ENCODE measurements at places on chromosomes 3 and 15.

DNA sequence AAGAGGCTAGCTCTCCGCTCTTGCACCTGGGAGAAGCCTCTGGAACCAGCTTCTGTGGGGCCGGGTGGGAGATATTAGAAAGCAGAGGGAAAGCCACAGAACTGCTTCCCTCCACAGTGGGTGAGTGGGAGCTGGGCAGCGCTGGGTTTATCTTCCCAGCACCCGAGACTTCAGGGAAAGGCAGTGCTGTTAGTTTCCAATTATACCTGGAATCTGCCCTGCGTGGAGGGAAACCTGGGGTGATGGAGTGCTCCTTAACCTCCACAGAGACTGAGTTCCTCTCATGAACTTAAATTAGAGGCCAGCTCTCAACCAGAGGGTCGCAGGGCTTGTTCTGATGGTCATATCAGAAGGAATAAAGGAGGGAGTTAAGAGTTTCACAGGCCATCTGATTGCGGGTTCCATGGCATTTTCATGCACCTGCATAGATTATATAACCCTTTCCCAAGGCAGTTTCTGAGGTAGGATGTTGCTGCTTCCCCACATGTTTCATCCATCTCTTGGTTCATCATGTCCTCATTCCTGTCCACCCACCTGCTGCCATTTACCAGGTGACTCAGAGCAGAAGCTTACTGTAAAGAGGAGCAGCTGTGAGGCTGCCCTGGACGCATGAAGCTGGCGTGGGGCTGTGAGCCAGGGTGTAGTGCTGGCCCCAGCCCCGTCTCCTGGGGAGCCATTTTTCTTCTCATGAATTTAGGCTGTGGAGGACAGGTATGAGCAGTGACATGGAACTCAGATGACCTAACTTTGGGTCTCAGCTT is 42.5 kb downstream of the CA12 start:
- DNase-seq, result no peak

GRCh38 chr3:108093616-108094015 is 2.8 kb upstream of the CD47 start:
- no peak for DNase-seq

DNA sequence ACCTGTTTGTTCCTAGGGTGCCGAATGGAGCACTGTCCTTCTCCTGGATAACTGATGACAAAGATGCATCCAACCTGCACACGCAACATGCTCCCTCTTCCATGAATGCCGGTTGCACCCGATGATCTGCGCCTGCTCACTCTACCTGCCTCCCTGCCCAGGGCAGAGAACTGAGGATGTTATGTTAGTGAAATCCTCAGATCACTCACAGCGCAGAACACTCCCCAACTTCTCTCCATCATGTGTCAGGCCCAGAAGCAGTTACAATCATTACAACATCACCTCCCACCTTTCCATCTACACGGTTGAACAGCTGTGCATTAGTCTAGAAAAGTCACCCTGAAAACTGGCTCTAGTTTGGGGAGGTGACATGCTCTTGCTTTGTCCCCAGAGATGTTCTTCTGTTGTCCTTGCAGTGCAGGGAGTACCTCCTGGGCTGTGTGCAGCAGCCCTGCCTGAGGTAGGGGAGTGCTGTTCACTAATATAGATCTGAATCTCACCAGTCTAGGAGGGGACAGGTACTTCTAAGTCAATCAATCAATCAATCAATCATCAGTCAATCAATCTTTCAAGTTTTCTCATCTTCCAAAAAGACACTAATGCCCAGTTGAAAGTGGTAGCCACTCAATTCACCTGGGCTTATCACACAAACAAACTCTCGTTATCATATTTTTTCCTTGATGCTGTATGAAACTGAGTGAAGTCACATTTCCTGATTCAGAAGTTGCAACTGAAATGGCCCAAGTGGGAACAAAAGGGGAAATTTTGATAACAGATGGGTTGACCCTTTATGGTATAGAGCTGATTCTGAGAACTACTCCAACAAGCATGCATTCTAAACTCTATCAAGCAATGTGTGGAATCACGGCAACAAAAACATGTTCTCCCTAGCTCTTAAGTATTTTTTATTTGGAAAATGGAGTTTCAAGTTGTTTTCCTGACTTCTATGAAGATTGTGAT is 15.4 kb upstream of the ISLR start:
- DNase-seq, result no peak

- DNase-seq, result no peak
Observed at GRCh38 chr15:93989440-93989998, 241.8 kb upstream of the MCTP2 start.

DNA sequence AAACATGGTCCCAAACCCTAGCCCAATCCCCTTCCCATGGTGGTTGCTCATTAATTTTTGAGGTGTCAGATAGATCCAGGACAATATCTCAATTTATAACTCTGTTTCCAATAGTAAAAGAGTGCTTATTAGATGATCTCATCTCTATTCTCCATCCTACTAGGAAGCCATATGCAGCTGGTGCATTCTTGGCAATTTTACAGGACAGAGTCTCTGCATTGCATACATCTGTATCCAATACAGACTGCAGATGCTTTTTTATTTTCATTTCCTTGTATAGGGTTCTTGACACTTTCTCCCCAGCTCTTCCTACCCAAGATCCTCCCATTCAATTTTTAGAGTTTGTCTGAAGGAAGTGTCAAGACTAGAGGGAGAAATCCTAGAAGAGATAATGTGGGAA is 194.8 kb upstream of the DPH6 start:
- DNase-seq, result peak; percentile 42

DNA sequence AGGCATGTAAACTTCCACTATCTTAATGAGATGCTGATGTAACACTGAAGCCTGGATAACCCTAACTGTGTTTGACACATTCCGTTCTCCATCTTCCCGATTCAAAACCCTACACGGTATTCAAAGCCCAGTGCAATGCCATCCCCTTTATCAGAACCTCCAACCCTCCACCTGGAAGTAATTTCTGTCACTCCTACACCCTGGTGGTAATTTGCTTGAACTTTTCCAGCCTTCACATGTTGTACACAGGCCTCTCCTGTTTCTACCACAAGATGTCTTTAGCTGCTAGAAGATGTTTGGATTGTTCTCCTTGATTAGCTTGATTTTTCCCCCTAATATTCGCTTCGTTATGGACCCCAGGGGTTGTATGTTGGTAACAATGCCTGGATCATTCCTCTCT is 208.9 kb downstream of the CHST2 start:
- DNase-seq, result no peak

DNA sequence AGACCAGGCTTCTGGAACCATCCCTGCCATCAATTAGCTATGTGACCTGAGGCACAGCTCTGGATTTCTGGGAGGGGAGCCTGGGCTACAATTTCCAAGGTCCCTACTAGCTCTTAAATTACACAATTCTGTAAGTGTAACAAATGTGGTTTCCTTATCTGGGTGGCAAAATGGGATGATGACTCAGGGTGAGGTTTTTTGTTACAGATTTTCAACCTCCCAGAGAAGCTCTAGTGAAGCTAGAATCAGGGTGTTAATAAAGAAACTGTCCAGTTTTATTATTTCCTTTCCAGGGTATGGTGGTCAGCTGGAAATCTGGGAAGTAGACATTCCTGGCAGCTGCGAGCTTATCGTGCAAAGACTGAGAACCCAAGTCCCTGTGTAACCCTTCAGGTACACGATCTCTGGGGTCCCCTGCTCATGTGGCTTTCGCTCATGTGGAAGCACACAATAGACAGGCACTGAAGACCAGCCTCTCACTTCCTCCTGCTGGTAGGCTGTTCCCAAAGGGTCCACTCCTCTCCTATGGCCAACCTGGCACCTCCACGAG is 7.3 kb downstream of the RAB27A start:
- peak; percentile 68 for DNase-seq

GRCh38 chr3:11721479-11721878 is 77.8 kb upstream of the VGLL4 start:
- DNase-seq, result no peak

GRCh38 chr3:64059484-64060175 is 36.3 kb upstream of the PSMD6 start:
- no peak for DNase-seq

GRCh38 chr3:81741216-81741615 is 20.2 kb downstream of the GBE1 start:
- no peak for DNase-seq

- DNase-seq, result no peak
Observed at GRCh38 chr3:58164906-58165821, 45.6 kb downstream of the DNASE1L3 start.

- no peak for DNase-seq
Observed at GRCh38 chr15:42279234-42279723, 6.0 kb upstream of the TMEM87A start.

DNA sequence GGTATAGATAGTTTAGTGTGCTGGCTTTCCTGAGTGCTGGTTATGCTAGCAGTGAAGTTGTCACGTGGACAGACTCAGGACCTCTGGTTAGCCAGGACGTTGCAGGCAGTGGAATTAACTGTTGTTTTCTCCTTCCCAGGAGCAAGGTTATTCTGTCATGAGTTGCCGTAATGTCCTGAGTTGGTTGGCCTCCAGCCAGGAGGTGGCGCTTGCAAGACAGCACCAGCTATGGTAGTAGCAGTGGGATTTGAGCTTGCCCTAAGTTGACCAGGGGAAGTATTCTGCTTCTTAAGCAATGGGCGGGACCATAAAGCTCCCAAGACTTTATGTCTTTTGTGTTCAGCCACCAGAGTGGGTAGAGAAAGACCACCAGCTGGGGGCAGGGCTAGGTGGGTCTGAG is 240.7 kb upstream of the DNAJC19 start:
- no peak for DNase-seq

GRCh38 chr15:73818308-73818985 is 54.9 kb upstream of the TBC1D21 start:
- DNase-seq, result no peak

- DNase-seq, result no peak
Observed at GRCh38 chr3:156037356-156037755, 83.0 kb upstream of the KCNAB1 start.

DNA sequence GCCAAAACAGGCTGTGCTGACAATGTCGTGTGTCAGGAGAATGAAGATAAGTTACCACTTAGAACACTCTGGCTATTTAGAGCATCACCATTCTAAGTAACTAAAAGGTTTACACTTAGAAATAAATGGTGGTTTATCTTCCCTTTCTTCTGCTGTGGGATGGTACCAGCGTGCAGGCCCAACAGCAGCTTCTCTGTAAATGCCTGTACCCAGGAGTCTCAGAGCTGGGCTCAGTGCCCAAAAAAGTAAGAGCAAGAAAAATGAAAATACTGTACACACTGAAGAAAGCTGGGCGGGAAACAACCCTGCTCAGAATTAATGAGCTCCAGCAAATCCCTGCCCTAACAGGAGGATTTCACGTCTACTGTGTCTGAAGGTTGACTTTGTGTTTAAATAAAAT is 206.5 kb downstream of the MFSD1 start:
- no peak for DNase-seq

DNA sequence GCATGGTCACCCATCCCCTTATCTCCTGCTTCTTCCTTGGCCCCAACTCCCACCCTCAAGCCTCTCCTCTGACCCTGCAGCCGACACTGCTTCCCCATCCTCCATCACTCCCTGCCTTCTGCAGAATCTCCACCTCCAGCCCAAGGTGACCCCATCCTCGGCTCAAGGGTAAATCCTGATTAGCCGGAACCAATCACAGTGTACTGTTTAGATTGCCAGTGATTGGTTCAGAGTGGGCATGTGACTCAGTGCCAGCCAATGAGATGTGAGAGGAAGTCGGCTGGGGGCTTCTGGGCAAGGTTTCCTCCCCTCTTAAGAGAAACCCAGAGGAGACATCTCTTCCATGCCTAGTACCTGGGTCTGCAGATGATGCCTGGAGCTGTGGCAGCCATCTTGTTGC is 10.3 kb downstream of the CACNA2D2 start:
- no peak for DNase-seq

- DNase-seq, result no peak
Observed at GRCh38 chr15:31337352-31338031, 10.9 kb downstream of the KLF13 start.

DNA sequence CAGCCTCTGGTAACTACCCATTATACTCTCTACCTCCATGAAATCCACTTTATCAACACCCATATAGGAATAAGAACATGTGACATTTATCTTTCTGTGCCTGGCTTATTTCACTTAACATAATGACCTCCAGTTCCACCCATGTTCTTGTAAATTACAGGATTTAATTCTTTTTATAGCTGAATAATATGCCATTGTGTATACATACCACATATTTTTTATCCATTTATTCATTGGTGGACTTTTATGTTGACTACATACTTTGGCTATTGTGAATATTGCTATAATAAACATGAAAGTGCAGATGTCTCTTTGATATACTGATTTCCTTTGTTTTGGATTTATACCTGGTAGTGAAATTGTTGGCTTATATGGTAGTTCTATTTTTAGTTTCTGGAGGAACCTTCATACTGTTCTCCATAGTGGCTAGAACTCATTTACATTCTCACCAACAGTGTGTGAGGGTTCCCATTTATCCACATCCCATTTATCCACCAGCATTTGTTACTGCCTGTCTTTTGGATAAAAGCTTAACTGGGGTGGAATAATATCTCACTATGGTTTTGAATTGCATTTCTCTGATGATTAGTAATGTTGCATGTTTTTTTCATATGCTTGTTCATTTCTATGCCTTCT is 473.4 kb downstream of the TBL1XR1 start:
- DNase-seq, result no peak

- DNase-seq, result no peak
Observed at GRCh38 chr3:63949005-63949404, 36.8 kb upstream of the SCAANT1 start.

GRCh38 chr15:48330105-48330785 is 984 bp upstream of the DUT start:
- DNase-seq, result no peak

- no peak for DNase-seq
Observed at GRCh38 chr3:135084405-135084804, 289.3 kb downstream of the EPHB1 start.

DNA sequence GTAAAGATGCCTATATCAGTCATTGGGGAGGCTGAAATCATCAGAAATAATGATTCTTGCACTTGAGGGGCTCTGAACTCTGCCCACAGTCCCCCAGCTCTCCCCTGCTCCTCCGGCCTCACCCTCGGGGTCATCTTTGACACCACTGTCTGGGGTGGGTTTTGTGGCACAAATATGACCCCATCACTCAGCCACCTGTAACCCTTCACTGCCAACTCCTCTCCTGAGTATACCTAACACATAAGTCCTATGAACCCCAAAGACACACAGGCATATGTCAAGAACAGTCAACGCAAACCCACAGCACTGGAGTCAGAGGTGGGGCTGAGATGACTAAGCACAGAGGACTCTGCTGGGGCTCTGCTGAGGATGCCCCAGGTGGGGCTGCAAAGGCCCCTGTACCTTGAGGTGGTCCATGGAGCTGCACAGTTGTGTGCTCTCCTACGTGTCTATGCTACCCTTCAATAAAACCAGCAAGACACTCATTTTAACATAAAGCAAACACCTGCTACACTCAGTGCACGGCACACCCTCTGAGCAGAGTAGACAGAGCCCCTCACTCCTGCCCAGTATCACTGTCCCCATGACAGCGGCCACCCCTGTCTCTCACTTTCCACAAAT is 29.9 kb downstream of the SLC41A3 start:
- no peak for DNase-seq

DNA sequence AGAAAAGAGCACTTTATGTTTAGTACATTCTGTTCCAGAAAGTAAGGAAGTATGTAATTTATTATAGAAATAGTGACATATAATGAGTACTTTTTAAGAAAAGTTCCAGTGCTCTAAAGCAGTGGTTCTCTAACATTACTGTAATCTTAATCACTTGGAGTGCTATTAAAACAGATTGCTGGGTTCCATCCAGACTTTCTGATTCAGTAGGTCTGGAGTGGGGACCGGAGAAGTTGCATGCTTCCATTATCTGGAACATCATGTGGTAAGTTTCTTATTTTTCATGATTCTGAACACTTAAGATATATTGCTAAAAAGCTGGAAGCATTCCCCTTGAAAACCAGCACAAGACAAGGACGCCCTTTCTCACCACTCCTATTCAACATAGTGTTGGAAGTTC is 47.5 kb upstream of the ARL14 start:
- DNase-seq, result no peak
